ENCODE measurements at places on chromosomes 6 and 20.

- no peak for DNase-seq
Measured at GRCh38 chr6:142842418-142843261, 102.3 kb downstream of the HIVEP2 start.

GRCh38 chr6:129009851-129010250 lies 126.9 kb downstream of the LAMA2 start:
- DNase-seq: no peak

DNA sequence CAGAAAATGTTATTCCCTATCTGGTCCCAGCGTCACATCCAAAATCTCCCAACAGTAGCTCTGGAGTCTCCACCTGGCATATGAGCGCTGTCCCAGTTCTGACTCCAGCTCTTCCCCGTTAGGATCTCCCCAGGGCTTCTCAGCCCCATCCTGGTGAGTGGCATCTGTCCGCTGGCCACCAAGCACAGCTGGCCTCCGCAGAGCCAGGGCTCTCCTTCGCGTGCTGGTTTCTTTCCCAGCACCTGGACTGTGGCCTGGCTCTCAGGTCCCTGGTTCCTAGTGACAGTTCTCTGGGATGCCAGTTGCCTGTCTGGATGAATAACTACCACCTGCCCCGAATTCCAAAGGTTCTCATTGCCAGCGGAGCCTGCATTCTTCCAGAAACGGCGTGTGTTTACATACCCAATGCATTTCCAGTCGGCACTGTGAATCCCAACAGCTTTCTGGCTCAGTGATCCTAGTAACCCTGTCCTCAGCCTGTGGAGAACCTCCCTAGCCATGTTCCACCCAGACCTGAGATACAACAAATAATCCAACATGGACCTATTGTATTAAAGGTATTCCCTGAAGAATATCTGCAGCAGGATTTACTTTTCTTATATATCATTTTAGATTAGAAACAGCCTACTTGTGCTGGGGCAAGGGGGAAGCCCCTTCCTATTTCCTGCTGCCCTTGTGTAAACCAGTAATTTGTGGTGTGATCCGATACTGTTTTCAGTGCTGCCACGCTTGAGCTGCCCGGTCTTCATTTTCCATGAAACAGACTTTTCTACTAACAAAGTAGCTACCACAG lies 69.9 kb upstream of the PDE10A start:
- DNase-seq: no peak

DNA sequence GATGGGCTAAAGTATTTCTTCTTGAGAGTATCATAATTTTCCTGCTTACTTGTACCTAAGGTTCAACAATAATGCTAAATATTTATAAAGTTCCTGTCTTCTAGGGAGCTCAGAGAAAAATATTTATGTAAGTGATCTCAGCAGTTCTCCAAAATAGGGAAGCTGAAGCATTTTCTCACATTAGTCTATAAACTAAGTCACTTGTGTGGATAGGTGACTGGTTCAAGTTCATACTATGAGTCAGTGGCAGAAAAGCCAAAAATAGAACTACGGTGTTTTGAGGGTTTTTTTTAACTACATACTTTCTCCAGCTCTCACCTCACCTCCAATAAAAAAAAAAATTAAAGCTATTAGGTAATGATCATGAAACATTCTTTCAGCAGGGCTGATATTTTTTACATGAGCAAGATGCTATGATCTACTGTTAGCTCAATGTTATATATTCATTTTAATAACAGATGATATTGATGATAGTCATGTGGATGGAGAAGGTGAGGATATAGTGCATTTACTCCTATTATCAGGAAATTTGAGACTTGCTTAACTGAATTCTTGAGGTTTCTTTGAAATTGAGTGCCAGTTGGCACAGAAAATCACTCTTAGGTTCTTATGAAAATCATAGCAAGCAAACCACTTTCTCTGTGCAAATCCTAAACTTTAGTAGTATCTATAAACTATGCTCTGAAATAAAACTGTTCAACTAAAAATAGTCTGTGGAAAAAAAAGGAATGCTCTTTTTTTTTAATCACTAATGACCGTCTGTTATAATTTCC lies 4.1 kb upstream of the MOXD1 start:
- DNase-seq: no peak

DNA sequence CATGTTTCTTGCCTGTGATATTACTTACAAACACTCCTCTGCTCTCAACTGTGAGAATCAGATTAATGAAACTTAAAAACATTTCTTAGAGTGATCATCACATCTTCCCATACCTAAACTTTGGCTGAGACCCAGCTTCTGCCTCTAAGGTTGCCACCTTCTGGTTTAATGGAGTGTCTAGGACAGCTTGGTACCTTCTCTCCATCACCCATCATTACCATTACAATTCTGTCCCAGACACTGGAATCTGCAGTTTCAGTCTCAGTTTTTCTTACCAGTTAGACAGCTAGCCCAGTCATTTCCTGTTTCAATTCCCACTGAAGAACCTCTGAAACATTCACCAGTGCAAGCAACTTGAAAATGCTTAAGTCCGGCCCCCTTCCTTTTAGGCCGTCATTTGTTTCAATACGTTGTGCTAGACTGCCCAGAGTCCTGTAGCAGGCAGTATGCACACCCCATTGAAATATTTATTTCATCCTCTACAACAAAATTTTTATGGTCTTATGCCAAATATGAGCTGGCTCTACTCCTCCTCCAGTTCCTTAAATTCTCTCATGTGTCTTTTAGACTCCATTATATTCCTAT lies 107.0 kb upstream of the FOXO3 start:
- DNase-seq: no peak

GRCh38 chr6:139439349-139439748 lies 64.9 kb upstream of the CITED2 start:
- no peak for DNase-seq

DNA sequence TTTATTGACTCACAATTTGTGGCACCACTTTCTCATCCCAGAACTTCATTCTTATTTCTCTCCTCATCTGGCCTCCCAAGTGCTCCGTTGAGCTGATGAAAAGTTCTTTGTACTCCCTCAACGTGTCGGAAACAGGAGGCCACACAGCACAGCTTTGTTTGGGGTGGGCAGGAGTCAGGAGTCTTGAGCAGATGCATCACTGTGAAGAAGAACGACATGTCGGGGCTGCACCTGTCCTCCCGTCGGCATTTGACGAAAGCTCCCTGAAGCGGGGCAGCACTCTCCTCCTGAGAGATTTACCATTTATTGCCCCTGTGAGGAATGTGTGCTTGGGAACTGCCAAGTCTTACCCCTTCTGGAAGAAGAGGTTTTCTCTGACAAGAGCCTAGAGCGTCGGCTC lies 28.1 kb downstream of the TAF8 start:
- DNase-seq: no peak

GRCh38 chr6:83824388-83824801 lies 28.8 kb upstream of the RIPPLY2 start:
- no peak for DNase-seq

DNA sequence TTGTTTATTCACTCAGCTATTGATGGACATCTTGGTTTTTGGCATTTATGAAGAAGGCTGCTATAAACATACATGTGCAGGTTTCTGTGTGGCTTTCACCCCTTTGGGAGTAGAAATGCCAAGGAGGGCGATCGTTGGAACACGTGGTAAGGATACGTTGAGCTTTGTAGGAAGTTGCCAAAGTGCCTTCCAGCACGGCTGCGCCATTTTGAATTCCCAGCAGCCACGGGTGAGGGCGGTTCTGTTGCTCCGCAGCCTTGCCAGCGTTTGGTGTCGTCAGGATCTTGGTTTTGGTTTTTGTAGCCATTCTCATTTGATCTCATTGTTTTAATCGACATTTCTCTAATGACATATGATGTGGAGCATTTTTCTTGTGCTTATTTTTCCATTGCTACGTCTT lies 21.8 kb downstream of the NTSR1 start:
- DNase-seq: no peak

DNA sequence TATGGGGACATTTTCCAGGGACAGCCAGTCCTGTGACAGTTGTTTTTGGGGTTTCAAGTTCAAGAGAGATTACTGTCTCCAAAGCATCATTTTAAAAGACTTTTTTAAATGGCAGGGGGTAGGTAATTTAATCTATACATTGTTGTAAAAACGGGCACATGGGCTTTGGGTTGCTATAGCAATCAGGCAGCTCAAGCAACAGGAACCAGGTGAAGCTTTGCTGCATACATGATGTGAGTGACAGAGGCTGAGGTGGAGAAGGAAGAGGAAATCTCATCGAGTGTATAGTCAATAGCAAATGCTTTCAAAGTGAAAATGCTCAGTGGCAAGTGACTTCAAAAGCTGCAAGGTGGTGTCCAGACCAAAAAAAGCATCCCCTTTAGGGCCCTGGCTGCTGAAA lies 277.4 kb upstream of the JAG1 start:
- DNase-seq: no peak

DNA sequence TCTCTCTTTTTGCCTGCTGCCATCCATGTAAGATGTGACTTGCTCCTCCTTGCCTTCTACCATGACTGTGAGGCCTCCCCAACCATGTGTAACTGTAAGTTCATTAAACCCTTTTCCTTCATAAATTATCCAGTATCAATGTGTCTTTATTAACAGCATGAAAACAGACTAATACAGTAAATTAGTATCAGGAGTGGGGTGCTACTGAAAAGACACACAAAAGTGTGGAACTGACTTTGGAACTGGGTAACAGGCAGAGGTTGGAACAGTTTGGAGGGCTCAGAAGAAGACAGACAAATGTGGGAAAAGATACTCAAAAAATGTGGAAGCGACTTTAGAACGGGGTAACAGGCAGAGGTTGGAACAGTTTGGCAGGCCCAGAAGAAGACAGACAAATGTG lies 189.4 kb downstream of the HTR1B start:
- DNase-seq: no peak

DNA sequence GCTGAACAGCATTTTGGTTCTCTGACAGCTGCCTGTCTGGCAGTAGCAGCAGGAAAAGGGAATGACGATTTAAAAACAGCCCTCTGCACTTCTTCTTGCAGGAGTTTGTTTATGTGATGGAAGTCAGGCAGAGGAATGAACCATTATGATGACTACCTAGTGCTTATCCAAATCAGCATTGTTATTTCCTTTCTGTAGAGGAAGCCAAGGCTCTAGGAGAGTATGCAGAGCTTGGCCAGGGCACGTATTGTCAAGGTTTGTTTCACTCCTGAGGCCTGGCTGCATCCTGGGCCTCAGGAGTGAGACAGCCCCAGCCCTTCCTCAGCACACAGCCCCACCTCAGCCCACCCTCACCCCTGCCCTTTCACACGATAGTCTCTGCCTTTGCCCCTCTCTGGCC lies 68.5 kb downstream of the FAM229B start:
- no peak for DNase-seq

- DNase-seq: no peak
Measured at GRCh38 chr6:137099689-137100403, 55.1 kb upstream of the IL20RA start.

- no peak for DNase-seq
Measured at GRCh38 chr6:69202768-69203167, 567.7 kb downstream of the ADGRB3 start.

GRCh38 chr6:13488015-13488895 lies 855 bp upstream of the GFOD1 start:
- no peak for DNase-seq

- DNase-seq: no peak
Measured at GRCh38 chr6:28906669-28907068, 17.1 kb downstream of the TRIM27 start.

DNA sequence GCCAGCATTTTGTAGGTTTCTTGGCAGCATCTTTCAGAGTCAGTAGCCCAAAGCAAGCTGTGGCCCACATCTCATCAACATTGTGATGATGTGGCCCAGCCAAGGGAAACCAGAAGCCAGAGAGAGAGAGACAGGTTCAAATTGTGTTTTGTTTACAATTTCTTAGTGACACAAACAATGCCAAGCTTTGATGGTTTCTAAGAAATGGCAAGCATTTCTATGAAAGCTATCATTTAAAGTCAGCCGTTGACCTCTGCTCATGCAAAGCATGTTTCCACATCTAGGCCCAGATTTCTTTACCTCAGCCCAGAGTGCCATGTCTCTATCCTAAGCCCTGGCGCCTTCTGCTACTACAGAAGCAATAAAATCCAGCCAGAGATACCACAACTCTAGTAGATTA lies 32.9 kb downstream of the GCM1 start:
- no peak for DNase-seq

DNA sequence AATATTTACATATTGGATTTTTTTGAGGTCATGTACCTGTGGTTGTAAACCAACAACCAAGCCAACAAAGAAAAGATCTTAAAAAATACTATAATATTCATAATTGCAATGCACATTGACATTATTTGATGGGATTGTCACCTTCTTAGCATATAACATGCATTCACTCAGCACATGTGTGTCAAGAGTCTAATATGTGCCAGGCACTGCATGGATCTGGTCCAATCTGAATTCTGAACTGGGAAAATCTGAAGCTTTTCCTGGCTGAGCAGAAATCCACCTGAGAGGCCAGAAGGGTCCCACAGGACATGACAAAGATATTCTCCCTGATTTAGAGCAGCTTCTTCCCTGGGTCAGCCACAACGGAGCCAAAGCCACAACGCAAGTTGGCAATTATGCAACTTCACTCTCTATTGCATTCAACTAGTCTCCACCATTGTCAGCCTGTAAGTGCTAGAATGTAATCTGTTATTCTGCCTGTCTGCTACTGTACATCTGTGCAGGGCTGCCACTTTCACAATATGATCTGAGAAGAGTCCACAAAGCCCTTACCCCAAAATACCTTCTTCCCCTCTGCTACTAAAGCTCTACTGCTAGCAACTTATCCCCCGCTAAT lies 17.0 kb upstream of the DDO start:
- no peak for DNase-seq

DNA sequence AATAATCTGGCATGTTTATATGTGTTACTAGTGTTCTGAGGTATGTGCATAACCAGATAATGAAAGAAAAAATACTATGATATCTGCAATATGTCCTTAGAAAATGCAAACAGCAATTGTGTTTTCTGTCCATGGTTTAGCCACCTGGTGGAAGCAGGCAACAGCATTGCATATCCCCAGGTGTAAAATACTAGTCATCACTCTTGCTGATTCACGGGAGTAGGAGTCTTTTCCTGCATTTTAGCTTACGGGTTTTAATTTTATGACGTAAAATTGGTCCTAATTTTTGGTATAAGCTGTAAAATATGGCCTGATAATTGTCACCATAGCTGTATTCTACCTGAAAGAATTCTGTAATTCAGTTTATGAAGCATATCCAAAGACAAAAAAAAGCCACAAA lies 2.5 kb downstream of the RNF182 start:
- no peak for DNase-seq

- DNase-seq: no peak
Measured at GRCh38 chr6:46954837-46955451, 33.2 kb upstream of the ADGRF5 start.

GRCh38 chr6:80638213-80639055 lies 532.0 kb downstream of the BCKDHB start:
- no peak for DNase-seq

DNA sequence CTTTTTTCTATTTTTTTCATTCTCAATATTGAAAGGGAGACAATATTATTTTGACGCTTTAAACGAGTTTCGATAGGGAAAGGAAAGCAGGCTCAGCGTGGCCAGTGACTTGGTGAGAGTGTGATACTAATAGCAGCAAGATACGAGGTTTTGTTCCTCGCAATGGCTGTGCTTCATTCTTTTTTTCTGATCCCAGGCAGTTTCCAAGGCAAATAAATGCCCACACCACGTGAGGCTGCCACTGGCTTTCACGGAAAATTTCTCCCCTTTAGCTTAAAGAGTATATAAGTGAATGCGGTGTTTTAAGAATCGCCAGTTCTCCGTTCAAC lies 196.4 kb upstream of the ZNF184 start:
- DNase-seq: no peak
